Cortex of kidney (tissue), 1 donor: ENCODE measurements at places on chromosomes 1 and 21.

DNA sequence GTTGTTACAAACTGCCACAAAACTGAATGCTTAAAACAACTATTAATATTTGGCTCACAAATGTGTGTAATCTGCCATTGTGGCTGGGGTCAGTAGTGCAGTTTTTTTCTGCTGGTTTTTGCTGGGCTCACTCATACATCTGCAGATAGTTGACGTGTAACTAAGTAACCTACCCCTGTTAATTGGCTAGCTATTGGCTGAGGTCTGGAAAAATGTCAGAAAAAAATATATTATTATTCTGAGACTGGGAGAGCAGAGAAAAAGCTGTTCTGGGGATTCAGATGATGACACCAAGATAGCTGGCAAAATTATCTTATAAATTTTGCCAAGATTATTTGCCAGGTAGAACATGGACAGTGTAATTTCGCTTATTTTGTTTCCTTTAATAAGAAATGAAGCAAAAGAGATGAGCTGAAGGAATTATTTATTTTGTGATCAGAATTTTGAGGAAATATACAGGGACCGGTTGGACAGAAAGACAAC lies 616.1 kb upstream of the ADAMTS5 start:
- DNase-seq, result no peak

GRCh38 chr1:145886390-145886789 lies 724 bp upstream of the ANKRD35 start:
- DNase-seq, result no peak

- no peak for DNase-seq
Measured at GRCh38 chr1:17075470-17076255, 21.8 kb upstream of the SDHB start.

GRCh38 chr1:180786624-180787023 lies 126.1 kb upstream of the KIAA1614 start:
- no peak for DNase-seq
